ENCODE measurements at places on chromosomes 6 and 20.

DNA sequence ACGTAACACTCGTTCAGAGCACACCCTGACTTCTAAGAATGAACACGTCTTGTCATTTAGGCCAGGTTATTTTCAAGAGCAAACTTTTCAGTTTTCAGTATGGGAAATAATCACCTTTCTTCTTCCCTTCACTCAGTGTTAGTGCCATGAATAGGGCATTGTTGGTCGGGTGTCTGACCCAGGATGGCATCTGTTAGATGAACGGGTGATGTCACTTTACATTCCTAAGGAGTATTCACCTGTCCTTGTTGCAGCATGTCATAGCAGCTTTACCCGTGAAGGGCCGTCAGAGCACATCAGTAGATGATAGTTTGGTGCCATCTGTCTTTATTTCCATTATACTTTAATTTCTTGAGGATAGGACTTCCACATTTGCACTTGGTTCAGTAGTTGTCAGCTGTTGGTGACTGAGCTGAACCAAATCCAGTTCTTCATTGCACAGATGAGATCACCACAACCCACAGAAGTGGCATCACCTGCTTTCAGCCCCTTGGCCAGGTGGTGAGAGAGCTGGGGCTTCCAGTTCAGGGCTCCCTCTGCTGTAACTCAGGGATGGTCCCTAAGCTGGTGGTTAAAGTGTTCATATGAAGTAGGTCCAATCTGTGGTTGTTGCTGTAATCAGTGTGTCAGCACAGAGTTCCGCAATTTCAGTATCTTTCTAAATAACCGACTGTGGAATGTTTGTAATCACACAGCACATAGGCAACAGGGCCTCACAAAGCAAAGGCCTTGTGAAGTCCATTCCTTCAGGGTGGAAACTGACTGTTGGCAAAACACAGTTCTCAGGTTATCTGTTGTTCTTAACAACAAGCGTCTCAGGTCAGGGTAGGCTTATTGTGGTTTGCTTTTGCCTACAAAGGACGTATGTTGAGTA lies 68.2 kb downstream of the FAM120B start:
- no peak for DNase-seq

DNA sequence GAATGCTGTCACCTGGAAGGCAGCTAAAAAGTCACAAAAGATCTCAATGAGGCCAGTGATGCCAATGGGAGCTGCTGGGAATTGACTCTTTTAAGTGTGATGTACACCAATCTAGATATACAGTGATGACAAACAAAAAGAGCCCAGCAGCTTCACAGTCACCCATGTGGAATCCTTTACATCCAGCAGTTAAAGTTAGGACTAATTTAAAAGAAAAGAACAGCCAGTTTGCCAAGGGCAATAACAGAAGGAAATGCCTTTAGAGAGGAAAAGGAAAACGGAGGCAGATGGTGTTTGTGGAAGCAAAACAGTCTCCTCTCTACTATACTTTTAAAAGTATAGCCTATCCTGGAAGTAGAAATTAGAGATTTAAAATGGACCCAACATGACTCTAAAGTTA lies 873.5 kb downstream of the EPHA7 start:
- DNase-seq, result no peak

- no peak for DNase-seq
Observed at GRCh38 chr6:28206527-28206926, 18.5 kb upstream of the ZSCAN9 start.

GRCh38 chr20:24863356-24863755 lies 85.7 kb upstream of the CST7 start:
- DNase-seq, result no peak

GRCh38 chr20:62289131-62289530 lies 13.7 kb upstream of the ADRM1 start:
- DNase-seq, result no peak

- DNase-seq, result no peak
Observed at GRCh38 chr6:157760589-157761330, 62.3 kb upstream of the SNX9 start.

- DNase-seq, result no peak
Observed at GRCh38 chr20:23406880-23407279, 14.4 kb downstream of the NAPB start.

DNA sequence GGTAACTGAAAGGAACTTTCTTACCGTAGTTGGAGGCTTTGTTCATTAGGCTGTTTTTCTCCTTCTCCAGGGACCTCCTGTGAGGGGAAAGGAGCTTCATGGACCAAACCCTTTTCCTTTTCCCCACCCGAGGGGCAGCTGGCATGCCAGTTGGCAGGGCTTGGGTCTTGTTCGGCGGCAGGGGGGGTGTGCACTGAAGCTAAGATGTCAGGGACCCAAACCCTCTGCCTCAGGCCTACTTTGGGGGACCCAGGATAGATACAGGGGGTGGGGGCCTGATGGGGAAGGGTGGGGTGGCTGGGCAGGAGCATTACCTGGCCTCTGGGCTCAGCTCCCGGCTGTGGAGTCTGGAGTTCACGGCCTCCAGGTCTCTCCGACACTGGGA lies 14.9 kb downstream of the CCDC167 start:
- no peak for DNase-seq

DNA sequence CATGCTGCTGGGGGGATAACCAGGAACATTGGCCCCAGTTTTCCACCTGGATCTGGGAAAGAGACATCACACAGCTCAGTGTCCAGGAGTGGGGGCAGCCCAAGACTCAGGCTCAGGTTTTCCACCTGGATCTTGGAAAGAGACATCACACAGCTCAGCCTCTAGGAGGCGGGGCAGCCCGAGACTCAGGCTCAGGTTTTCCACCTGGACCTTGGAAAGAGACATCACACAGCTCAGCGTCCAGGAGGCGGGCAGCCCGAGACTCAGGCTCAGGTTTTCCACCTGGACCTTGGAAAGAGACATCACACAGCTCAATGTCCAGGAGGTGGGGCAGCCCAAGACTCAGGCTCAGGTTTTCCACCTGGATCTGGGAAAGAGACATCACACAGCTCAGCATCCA lies 361.6 kb downstream of the THBS2 start:
- no peak for DNase-seq

GRCh38 chr6:35049156-35049735 lies 91.9 kb downstream of the TCP11 start:
- DNase-seq, result no peak

DNA sequence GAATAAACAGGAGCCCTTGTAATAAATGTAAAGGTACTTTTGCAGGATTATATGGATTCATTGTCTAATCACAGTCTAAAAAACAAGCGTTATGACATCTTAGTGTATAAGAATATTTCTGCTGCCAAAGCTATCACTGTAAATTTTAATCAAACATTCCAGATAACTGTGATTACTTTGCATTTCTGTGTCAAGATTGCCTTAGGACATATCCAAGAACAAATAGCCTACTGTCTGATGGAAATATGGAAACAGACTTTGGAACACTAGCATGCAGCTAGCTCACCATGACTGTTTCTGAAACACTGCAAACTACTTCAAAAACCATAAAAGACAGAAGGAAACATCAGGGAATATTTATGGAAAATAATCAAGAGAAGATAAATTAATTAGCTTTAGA lies 248.7 kb upstream of the ASCC3 start:
- DNase-seq, result no peak

- DNase-seq, result no peak
Observed at GRCh38 chr20:32621891-32622584, 36.9 kb upstream of the NOL4L start.

DNA sequence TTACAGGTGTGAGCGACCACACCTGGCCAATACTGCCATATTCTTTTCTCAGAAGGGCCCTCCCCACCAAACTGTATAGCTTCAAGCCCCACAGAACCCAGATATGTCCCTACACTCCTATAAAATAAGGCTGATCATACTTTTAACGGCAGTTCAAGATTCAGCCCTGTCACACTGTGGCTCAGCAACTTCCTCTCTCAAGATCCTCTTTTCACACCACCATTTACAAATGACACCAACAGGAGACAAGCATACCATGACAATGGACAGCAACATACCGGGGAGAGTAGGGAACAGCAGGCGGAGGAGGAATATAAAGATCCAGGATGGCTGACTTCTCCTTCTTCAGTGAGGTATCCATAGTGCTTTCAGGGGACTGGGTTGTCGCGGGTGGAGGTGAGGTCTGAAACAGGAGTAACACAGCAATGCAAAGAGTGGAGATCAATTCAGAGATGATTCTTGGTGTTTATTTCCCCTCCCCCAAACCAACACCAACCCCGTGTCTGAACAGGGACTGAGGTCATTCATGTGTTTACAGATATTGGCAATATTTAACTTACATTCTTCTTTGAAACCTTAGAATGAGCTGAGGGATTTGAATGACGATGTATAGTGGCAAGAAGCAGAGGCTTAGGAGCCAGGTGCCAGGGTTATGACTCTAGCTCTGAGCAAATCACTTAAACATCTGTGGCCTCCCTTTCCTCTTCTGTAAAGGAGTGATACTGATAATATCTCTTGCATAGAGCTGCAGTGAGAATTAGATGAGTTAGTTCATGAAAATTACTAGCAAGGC lies 57.6 kb upstream of the IPCEF1 start:
- no peak for DNase-seq
